ENCODE measurements at places on chromosomes 12 and 14.

DNA sequence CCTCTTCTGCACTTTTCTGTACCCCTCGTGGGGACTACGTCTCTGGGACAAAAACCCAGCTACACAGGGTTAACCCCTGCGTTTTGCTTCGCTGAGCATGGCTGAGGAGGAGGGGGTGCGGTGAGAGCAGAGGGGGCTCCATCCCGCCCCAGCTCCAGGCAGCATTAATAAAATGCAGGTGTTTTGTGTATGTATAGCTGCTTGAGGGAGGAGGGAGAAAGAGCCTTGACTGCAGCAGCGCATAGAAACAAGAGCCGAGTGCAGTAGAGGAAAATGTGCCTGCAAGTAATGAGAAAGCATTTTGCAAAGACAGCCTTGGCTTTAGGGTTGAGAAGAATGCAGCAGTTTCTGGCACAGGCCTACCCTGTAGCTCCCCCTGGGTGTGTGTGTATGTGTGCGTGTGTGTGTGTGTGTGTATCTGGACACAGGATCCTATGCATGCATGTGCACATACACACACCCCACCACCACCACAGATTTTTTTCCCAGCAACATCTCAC, 103.9 kb downstream of the ZFP36L1 start:
- no peak for DNase-seq

DNA sequence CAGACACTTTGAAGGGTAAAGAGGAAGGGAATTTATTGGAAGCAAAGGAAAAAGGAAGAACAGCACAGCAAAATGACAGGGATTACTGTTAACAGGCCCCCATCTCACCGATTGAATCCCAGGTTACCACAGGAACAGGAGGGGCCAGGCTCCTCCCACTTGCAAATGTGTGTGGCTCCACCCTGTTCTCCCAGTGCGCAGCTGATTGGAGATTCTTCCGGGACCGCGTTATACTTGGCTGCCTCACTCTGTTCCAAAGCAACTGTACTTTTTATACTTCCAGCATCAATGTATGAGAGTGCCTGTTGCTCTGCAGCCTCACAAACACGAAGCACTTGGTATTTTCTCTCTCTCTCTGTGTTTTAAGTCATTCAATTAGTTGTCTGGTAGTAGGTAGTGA, 273.6 kb upstream of the MDGA2 start:
- DNase-seq: no peak

- no peak for DNase-seq
These were observed 35.8 kb downstream of the TRIP11 start for GRCh38 chr14:92004062-92004461.

- DNase-seq: no peak
These were observed 871 bp upstream of the SSTR1 start for GRCh38 chr14:38206689-38207376.

GRCh38 chr12:95412482-95413311, 61.3 kb upstream of the METAP2 start:
- DNase-seq: no peak

- DNase-seq: no peak
These were observed 126.9 kb upstream of the FKBP4 start for GRCh38 chr12:2667716-2668440.

- no peak for DNase-seq
These were observed 160.1 kb downstream of the KTN1 start for GRCh38 chr14:55739967-55740648.

DNA sequence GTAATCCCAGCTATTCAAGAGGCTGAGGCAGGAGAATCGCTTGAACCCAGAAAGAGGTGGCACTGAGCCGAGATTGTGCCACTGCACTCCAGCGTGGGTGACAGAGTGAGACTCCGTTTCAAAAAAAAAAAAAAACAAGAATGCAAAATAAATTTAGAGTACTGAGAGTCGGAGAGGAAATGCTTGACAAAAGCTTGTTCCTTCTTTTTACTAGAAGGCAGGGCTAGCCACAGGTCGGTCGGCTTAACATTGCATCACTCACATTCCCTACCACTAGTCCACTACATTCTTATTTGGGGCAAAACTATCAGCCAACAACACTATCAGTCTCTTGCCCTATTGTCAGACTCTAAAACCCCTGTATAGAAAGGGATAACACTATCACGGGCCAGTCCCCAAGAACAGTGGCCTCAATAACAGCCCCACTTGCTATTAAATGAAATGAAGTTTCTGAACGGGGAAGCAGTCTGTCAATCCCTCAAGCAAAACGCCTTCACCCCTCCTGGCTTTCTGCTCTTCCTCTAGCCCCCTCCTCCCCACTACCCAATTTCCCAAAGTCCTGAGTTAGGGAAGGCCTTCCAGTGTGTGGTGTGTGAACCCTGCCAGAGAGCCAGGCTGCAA, 1.0 kb downstream of the RNF41 start:
- no peak for DNase-seq

GRCh38 chr12:27236498-27236897, 7.6 kb upstream of the STK38L start:
- DNase-seq: no peak

DNA sequence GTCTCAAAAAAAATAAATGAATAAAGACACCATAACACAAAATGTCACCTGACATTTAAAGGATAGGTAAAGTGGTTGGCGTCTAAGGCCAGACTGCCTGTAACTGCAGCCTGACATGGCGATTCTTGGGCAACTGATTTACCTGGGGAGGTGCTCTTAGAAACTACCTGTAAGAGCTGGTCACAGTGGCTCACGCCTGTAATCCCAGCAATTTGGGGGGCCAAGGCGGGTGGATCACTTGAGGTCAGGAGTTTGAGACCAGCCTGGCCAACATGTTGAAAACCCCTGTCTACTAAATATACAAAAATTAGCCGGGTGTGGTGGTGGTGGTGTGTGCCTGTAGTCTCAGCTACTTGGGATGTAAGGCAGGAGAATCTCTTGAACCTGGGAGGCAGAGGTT, 8.4 kb downstream of the RPL6 start:
- no peak for DNase-seq

- DNase-seq: no peak
These were observed 24.6 kb downstream of the TTC9 start for GRCh38 chr14:70666361-70666686.

GRCh38 chr14:80419345-80419744, 208.0 kb upstream of the DIO2 start:
- no peak for DNase-seq

DNA sequence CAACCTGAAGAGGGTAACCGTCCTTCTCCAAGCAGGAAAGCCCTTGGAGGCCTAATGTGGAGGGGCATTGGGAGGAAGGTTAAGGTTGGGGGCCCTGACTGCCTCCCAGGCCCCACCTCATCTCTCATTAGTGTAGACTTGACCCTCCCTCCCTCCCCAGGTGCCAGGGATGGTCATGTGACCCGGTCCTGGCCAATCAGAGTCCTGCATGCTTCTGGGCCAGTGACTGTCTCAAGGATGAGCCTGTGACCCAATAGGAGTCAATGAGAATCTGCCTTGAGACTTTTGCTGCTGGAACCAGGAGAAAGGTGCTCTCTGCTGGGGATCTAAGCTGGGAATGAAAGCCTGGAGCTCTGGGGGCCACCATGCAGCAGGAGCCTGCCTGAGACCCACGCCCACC, 70.8 kb downstream of the NCOR2 start:
- DNase-seq: peak; percentile 9

DNA sequence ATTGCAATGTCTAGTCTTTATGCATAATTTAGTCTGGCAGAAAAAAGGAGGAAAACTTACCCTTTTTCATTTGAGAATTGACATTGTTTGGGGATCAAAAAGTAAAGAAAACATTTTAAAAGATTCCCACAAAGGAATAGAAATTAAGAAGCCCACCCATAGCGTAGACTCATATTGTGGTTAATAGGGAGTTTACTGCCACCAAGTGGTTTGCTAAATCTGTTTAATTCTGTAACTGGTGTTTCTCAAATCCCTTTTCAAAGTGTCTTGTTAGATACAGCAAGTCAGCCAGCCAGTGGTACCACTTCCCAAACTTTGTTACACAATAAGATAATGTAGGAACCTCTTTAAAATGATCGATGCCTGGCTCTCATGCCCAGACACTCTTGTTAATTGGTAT, 180.3 kb downstream of the IPO8 start:
- DNase-seq: no peak

DNA sequence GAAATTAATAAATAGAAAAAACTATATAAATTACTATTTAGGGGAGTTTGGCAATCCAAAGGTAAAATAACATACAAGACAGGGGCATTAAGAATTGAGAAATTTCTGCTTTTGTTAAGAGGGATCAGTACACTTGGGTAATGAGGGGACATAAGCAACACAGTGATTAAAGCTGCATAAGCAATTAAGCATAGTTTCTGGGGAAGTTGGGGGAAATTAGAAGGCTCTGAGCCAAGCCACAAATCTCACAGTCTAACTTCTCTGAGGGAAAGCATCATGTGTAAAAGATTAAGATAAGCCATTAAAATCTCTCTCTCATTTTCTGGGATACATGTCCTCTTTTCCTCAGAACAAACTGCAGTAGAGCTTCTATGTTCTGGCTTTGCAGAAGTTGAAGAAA, 533.9 kb upstream of the LRFN5 start:
- no peak for DNase-seq

DNA sequence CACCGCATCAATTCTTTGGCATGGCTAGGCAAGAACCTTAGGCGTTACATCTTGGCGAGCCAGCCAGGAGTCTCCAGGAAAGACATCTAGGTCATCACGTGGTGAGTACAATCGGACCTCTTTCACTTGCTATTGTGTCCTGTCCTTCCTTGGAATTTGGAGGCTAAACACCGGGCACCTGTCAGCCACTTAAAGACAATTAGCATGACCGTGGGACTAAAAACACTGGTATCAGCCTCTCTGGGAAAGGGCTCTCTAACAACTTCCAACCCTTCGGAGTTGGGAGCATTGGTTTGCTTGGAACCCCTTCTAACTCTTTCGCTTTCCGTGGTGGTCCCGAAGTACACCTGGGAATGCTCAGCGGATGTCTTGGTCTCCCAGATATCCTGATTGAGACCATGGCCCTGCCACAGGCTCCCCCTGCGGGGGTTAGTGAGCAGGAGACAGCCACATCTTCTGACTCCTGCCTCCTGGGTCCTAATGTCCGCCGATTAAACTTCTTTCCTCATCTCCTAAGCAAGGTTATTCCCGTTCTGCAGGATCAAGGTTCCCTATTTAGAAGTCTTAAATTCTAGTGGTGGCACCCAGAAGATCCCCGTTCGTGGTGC, 971.7 kb downstream of the FSCB start:
- no peak for DNase-seq

DNA sequence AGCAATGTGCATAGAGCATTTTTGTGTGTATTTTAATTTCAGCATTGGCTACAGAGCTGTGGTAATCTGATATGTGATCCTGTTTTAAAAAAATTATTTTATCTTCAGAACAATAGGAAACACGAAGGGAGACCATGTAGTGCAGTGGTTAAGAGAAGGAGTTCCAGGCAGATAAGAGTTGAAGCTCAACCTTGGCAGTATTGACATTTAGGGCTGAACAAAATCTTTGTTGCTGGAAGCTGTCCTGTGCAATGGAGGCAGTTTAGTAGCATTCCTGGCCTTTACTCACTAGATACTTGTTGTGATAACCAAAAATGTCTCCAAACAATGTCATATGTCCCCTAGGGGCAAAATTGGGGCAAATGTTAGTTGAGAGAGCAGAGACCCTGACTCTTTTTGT, 59.2 kb downstream of the CHST11 start:
- no peak for DNase-seq

- DNase-seq: no peak
These were observed 691 bp downstream of the SLC2A13 start for GRCh38 chr12:40105265-40105514.

- no peak for DNase-seq
These were observed 3.6 kb downstream of the SMARCD1 start for GRCh38 chr12:50088577-50089335.

GRCh38 chr12:103933237-103933636, 3.0 kb downstream of the HSP90B1 start:
- DNase-seq: no peak

GRCh38 chr12:15212930-15213329, 8.3 kb downstream of the RERG start:
- DNase-seq: no peak

DNA sequence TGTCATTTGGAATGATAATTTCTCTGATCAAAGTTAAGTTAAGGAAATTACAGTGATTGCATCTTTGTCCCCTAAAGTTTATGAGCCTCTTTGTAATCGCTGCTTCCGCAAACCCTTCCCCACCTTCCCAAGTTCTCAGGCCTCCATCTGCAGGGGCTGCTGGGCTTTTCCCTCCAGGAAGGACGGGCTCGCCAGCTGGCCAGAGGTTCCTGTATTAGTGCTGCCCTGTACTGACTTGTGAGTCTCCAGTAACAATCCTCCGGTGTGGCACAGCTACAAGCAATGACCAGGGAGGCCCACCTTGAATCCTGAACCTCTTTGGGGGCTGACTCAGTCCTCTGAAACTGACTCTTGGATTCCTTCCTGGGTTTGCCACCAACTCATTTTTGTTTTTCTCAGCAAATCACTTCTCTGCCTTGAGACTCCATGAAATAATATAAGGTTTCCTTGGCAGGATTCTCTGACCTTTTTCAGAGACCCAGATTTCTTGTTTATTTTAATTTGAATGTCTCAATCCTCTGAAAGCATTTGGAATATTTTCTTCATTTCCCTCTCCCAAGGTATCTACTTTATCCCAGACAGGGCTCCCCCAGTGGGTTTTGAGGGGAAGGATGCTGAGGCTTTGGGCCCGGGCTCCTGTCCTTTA, 398.6 kb downstream of the ZFP36L1 start:
- no peak for DNase-seq

DNA sequence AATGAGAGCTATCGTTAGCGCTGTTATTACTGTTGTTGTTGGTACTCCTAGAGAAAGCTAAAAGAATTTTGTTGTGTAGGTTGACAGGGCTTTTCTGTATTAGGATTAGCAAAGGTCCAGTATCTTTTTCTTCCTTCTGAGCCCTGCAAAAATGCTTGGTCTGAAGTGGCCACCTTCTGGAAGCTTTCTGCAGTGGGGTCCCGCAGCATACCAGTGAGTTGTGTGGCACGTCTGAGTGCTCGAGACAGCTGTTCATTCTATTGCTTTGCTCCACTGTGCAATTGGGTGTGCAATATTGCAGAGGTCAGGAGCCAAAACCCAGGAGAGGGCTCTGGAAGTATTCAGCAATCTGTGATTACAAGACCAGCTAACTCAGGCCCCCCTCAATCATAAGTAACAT, 57.1 kb downstream of the CCDC60 start:
- DNase-seq: no peak

GRCh38 chr14:64220466-64220865, 73.7 kb downstream of the ESR2 start:
- DNase-seq: no peak

DNA sequence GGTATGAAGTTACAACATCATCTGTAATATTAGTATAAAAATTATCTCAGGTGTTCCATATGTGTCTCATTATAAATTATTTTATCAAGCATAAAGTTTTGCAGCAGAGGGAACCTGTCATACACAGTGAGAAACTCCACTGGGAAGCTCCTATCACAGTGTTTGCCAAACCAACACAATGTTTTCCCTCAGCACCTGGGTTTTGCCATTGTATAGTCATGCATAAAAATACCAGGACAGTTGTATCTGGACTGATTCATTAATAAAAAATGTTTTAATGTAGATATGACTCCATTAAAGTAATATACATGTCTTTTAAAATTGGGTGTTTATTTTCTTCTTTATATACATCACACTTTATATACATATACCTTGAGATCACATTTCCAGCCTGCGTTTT, 56.6 kb downstream of the METTL25 start:
- DNase-seq: no peak
